Stimulated activated CD8-positive, alpha-beta memory T cell treated with anti-CD3 and anti-CD28 coated beads, Interleukin-15, amount 100 ng/mL, for 4 hours (primary cell): ENCODE measurements at places on chromosomes 1 and 21.

DNA sequence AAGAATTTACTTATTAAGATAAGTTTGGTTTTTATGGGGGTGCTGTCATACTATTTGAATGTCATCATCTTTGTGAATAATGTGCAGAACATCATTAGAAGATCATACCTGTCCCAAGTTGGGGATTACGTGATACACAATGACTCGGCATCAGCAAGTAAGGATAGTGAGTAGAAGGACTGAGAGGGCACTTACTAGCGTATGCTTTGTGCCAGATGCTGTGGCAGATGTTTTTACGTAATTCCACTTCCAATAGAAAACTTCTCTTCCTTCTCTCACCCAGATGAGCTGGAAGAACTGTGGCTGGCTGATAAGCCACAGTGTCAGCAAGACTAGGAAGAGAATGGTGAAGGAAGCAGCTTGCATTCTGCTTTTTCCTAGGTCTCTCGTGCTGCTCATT is 28.1 kb upstream of the TGFB2 start:
- no peak for DNase-seq

GRCh38 chr1:235516862-235517446 is 12.7 kb upstream of the B3GALNT2 start:
- DNase-seq, result no peak

DNA sequence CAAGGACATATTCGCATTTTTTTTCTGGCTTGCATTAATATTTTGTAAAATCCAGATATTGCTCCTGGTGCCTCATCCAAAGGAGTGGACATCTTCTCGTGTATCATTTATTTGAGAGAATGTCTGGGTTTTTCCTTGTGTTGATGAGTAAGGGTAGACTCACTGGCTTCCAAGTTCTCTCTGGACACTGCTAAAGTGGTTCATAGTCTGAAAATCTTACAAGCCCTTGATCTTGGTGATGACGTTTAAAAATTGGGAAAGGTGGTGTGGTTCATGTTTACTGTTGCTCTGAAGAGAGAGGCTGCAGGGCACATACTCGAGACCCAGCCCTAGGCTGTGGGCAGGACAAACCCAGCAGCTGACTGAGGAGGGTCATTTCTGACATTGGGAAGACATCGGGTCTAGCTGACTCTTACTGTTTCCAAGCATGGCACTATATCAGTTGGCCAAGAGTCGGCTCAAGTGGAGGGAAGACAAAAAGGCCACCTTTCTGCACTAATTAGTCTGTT is 296.2 kb downstream of the LMX1A start:
- no peak for DNase-seq

DNA sequence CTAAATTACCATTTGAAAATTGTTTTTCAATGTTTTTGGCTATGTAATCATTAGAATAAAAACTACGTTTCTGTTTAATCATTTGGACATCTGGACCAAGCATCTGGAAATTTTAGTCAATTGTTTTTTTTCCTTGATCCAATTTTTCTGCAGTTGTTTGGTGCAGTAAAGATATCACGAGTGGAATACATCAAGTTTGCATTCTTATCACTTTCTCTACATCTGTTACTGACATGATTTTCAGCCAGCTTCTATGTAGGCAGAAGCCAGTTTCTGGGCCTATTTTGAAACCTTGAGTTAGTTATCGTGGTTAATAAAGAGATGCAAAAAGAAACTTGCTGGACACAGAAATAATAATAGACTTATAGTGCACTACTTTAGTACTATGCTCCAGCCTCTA is 277.9 kb upstream of the ADAMTS5 start:
- no peak for DNase-seq

GRCh38 chr1:68015369-68015768 is 35.1 kb downstream of the DIRAS3 start:
- DNase-seq, result no peak

- DNase-seq, result no peak
Observed at GRCh38 chr1:12618661-12618964, 603 bp upstream of the DHRS3 start.

DNA sequence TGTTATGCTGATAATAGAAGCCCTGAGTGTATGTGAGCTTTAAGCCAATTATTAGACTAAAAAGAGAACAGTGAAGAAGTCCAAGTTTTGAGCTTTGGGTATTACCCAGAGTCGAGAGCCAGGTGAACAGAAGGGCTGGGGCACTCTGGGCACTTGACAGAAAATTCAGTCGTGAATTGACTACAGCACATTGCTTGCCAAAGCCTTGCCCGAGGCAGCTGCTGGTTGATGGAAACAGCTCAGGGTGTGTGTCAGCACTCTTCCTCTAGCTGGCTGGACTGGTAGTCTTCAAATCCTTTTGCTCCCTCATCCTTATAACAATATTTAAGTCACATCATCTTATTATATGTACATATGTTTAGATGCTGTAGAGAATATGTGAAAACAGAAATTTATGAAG is 21.3 kb downstream of the PDE4B start:
- DNase-seq, result no peak

DNA sequence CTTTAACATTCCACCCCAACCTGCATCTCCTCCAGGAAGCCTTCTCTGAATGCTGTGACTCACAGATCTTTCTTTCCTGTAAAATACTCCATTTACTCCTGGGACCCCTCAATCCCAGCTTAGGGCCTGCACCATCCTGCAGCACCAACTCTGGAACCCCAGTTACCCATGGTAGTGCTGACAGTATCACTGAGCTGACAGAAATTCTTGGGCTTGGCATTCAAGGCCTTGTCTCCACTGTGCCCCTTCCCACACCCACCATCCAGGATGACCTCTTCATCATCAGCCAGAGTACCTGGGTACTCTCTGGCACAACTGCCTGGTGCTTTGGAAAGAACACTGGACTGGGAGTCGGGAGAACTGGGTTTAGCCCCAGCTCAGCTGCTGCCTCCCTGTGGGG is 8.3 kb downstream of the CYB5RL start:
- no peak for DNase-seq

DNA sequence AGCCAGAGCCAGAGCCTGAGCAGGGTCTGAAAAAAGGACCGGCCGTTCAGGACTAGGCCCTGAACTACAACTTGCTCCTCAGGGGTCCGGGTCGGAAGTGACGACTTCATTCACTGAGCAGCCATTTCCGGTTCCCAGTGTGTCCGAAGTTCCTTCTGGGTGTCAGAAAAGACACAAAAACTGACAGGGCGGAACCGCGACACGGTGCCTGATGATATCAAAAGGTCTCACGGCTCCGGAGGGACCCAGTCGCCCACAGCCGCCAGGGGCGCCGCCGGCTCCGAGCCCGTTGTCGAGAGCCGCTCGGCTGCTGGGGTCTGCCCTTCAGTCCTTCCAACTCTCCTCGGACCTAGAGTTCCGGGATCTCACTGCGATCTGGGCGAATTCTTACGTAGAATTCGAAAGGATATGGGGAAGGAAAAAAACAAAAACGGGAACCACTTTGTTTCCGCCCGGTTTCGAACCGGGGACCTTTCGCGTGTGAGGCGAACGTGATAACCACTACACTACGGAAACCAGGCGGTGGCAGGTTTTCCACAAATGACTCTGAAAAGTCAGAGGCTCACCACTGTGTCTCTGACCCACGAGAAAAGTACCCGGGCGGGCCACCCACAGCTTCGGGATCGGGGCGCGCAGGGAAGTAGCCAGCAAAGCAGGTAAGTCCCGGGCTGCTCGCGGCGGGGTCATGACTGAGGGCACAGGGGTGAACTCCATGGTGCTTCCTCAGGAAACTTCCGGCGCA is 31.8 kb upstream of the CFAP126 start:
- peak; percentile 90 for DNase-seq

GRCh38 chr1:46370214-46370633 is 23.9 kb upstream of the FAAH start:
- no peak for DNase-seq

DNA sequence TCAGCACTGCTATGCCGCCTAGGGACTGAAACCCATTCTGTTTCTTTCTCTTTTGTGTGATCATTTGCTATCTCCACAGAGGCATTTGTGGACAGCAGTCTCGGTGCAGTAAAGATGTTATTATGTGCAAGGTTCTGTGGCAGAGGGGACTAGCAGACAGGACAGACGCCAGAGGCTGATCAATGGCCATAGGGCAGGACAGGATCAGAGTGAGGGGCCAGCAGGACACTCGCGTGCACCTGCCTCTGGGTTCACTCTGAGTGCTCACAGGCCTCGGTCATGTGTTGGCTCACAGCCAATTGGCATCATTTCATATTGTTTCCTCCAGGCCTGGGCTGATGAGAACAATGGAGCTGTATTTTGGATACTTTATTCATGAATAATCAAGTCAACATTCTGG is 212.6 kb downstream of the TGFB2 start:
- no peak for DNase-seq

- no peak for DNase-seq
Observed at GRCh38 chr1:9441451-9442133, 97.7 kb upstream of the SLC25A33 start.

GRCh38 chr1:225532240-225532944 is 104.6 kb upstream of the LBR start:
- DNase-seq, result no peak

GRCh38 chr1:116820369-116820768 is 66.1 kb downstream of the CD2 start:
- no peak for DNase-seq

DNA sequence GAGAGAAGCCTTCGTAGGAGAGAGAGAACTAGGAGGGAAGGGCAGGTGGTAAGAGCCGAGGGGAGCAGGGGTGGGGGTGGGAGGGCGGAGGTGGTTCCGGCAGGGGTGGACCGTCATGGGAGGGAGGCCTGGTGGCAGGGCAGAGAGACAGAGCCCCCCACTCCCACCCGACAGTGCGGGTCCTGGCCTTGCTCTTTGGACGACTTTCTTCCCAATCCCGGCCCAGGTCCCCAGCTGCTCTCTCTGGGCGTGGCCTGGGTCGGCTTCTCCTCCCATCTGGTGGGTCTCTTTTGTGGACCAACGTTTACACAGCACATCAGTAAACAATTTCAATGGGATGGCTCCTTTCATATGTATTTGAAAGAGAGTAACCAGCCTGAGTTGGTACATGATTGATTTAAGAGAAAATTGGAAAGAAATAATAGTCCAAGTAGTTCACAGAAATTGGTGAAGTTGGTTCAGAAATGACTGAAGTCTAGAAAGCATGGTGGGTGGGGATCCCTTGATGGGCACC is 56.9 kb downstream of the LDLRAD2 start:
- no peak for DNase-seq

GRCh38 chr1:218584418-218585155 is 239.5 kb downstream of the TGFB2 start:
- DNase-seq, result no peak

GRCh38 chr1:63912643-63913042 is 138.8 kb downstream of the ROR1 start:
- no peak for DNase-seq

DNA sequence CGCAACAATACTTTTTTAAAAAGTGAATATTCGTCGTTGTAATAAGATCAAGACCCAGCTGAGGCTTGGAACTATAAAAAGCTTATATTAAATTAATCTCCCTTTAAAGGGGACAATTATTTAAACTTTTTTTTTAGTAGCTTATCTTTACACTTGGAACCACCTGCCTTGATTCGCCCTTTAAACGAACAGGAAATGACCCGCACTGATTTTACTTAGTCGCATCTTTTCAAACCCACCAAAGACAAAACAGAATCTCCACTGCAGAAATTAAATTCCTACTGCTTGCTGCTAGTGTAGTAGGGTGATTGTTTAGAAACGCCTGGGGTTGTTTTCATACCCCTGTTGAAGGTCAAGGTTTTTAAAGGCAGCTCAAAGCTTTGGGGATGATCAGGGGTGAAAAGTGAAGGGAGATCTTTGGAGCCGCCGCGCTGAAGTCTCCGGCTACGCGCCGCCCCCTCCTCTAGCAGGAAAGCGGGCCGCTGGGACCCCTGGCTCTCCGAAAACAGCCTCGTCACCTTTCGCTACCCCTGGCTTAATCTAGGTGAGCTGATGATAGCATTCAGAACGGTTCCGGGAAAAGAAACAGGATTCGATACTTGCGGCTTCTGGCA is 163.4 kb downstream of the RUNX1 start:
- DNase-seq, result no peak

DNA sequence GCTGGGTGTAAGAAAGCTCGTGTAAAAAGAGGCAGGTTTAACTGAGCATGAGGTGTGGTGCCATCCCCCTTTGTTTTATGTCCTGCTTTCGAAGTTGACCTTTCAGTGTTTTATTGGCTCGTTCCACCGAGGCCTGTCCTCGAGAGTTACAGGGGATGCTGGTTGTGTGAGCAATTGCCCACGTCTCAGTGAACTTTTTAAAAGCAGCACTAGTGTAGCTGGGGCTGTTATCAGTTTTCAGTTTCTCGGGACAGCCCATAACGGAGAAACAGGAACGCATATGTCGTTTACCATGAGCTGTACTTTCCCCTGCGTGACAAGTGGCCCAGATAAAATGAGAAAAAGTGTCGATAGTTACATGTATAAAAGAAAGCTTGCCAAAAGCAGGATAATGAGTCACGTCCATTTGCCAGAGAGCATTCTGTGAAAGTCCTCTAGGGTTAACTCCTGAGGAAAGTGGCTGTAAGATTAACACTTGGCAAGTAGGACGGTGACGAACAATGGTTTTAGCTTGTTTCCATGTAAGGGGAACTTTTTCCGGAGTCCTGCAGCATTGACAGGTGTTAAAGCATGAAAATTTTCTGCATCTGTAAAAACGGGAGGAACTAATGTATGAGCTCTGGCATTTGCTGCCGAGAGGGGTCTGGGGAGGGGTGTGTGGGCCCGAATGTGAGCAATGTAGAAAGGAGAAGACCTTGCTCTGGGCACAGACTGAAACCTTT is 7.8 kb upstream of the LRRC47 start:
- DNase-seq, result no peak

DNA sequence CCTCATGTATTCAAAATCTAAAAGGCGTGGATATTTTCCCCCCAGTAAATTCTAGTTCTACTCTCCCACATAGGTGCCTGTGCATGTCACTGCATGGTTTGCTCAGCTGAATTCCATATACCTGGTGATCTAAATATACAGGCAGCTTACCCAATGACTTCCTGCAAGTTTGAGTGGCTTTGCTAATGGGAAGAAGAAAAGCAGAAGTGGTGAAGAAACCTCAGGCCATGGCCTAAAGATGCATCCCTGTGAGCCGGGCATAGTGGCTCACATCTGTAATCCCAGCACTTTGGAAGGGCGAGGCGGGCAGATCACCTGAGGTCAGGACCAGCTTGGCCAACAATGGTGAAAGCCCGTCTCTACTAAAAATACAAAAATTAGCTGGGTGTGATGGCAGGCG is 11.5 kb downstream of the SLC44A3 start:
- no peak for DNase-seq
